Activated CD4-positive, CD25-positive, alpha-beta regulatory T cell treated with anti-CD3 and anti-CD28 coated beads, Interleukin-2, amount 50 U/mL, for 16 hours (primary cell): ENCODE measurements at places on chromosomes 16 and 17.

- DNase-seq: no peak
These were observed 638.2 kb upstream of the SOX9 start for GRCh38 chr17:71482625-71483024.

DNA sequence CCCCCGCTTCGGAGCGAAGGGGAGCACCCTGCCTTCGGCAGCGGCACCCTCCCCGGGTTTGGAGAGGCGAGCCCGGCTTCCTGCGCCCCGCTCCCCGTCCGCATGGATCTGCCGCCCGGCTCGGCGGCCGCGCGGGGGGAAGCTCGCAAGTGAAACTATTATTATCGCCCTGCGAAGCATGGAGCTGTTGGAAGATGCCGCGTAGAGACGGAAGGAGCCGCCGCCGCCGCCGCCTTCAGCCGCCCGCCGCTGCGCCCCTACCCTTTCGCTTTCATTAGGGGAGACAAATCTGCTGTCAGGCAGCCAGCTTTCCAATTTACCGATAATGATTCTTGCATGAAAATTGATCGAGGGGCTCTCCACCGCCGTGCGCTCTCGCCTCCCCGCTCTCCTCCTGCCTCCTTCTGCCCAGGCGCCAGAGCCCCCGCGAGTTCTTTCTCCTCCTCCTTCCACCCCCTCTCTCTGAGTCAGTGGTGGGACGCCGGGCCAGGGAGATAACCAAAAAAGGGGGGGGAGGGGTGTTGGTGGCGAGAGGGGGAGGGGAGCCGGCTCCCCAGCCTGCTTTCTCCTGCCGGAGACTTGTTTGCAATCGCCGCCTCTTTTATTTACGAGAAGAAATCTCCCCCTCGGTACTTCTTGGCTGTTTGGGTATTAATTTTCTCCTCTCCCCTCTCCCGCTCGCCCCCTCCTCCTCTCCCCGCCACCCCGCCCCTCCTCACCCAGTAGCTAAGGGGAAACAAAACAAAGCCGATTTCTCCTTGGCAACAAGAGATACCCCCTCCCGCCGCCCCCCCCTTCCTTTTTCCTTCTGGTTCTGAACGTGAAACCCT lies 58.0 kb upstream of the GSE1 start:
- peak; percentile 10 for DNase-seq

DNA sequence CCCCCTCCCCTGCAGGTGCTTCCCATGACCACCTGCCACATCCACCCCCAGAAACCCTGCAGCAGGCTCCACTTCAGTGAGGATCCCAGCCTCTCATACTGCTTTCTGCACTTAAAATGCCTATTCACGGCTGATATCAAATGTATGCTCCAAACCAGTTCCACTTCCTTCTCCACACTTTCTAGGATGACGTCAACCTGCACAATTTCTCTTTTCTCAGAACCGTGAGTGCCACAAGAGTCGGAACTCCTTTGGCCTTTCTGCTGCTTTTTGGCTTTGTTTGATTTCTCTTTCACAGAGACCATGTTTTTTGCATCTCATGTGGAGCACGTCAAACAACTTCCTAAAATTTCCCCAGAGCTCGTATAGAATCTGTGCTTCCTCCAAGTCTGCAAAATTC lies 378.8 kb upstream of the TNRC6C start:
- no peak for DNase-seq

GRCh38 chr17:73432624-73433190 lies 120.9 kb upstream of the CDC42EP4 start:
- DNase-seq: no peak

DNA sequence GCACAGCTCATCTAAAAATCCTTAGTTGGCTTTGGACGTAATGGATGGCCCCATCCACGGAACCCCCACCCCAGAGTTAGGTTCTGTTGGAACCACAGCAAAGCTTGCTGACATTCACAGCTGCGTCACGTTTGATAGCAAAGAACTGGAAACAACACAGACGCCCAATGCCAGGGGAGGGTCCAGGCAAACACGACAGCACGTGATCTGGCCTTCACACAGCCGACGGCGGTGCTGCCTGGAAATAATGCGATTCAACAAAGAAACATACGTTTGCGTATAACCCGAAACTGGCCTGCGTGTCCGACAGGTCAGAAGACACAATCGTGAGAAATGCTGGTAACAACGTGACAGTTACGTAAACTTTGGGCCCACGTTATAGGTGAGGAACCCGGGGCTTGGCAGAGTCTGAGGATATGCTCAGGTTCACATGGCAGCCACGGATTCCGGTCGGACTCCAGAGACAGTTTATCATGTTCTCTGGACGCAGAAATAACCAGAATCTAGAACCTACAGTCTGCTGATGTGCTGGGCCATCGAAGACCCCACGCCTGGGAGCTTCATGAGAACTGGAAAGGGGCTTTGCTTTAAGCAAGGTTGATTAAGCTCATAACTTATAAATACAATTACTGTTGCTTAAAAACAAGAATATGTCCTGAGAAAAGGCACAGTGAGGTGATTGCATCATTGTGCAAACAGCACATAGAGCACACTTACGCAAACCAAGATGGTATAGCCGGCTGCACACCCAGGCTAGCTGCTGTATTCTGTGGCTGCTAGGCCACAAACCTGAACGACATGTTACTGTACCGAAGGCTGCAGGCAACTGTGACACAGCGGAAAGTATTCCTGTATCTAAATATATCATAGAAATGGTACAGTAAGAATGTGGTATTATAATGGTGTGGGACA lies 70.4 kb downstream of the RPH3AL start:
- DNase-seq: no peak

DNA sequence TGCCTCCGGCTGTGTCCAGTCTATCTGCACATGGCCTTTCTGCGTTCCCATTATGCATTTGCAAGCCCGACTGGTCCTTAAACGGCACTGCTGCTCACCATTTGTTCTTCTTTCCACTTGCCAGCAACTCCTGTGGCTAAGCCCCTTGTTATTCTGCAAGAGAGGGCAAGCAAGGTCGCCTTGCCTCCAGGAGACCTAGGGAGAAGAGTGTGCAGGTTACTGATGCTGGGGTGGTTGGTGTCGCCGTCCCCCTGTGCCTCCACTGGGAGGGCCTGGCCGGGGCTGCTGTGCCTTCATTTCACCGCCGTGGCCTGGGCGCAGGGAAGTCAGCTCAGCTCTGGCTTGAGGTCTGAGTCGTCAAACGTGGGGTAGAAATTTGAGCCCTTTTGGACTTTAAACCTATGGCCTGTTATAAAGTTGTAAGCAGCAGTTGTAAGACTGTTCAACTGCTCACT lies 12.7 kb downstream of the SLC6A4 start:
- no peak for DNase-seq

GRCh38 chr17:72158895-72159885 lies 38.4 kb downstream of the SOX9 start:
- DNase-seq: no peak

GRCh38 chr16:14180481-14180944 lies 109.4 kb downstream of the MRTFB start:
- DNase-seq: no peak

- DNase-seq: no peak
These were observed 29.8 kb downstream of the NXN start for GRCh38 chr17:949623-950303.

GRCh38 chr17:64091116-64091515 lies 38.8 kb downstream of the ERN1 start:
- DNase-seq: no peak

- DNase-seq: no peak
These were observed 133.2 kb upstream of the SOX9 start for GRCh38 chr17:71987634-71988033.

DNA sequence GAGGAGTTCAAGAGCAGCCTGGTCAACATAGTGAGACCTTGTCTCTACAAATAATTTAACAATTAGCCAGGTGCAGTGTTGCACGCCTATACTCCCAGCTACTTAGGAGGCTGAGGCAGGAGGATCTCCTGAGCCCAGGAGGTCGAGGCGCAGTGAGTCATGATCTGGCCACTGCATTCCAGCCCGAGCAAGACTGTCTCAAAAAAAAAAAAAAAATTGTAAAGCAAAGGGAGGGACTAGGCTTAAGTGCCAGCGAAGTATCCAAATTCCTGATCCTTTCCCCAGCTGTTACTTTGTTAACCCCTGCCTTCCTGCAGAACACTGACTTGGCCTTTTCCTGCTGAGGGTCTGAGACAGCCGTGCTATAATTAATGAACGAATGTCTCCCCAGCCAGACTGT lies 2.7 kb downstream of the GDPD3 start:
- DNase-seq: no peak

- no peak for DNase-seq
These were observed 241.7 kb downstream of the SEC14L1 start for GRCh38 chr17:77382356-77382911.

DNA sequence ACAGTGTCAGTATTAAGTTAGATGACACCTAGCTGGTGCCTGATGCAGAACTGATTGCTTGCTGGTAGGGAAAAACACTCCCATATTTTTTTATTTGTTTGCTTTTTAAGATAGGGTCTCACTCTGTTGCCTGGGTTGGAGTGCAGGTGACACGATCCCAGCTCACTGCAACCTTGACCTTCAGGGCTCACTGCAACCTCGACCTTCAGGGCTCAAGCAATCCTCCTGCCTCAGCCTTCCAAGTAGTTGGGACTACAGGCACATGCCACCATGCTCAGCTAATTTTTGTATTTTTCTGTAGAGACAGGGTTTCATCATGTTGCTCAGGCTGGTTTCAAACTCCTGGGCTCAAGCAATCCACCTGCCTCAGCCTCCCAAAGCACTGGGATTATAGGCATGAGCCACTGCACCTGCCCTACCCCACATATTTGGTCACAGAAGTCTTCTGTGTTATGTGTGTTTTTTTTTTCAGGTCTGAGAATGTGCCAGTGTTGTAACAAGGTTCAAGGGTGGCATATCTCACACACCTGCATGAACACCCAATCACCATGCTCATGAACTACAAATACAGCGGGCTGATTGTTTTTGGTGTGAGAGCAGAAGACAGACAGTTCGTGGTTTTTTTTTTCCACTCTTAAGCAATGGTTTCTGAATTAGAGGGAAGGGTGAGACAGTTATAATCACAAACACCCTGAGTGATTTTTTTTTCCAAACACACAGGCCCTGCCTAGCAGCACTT lies 22.8 kb downstream of the SPAG9 start:
- no peak for DNase-seq

- no peak for DNase-seq
These were observed 8.0 kb downstream of the CDK5R1 start for GRCh38 chr17:32494621-32495358.

- DNase-seq: no peak
These were observed 8.3 kb downstream of the BANP start for GRCh38 chr16:87959391-87959990.

DNA sequence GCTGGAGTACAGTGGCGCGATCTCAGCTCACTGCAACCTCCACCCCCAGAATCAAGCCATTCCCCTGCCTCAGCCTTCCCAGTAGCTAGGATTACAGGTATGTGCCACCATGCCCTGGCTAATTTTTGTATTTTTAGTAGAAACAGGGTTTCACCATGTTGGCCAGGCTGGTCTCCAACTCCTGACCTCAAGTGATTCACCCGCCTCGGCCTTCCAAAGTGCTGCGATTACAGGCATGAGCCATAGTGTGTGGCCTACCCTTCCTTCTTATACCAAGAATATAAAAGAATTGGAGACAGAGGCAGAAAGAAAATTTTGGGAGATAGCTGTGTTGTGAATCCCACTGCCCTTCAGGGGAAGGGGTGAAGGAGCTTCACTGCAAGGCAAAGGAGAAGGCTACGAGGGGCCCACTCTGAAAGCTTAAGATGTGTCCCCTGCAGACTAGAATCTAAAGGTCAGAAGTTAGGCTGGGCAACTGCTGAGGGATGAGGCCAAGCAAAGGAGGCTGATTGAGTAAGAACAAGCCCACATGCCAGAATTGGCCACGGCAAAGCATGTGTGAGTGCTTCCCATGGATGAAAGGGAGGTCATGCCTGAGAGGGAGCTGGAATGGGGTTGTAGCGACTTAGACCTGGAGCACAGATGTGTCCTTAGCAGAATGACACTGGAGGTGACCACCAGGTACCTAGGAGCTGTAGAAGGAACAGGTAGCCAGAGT lies 8.4 kb upstream of the CRYBA1 start:
- no peak for DNase-seq

GRCh38 chr17:32277284-32277683 lies 11.7 kb downstream of the RHBDL3 start:
- no peak for DNase-seq

- DNase-seq: no peak
These were observed 3.6 kb downstream of the C17orf58 start for GRCh38 chr17:67992548-67993152.

GRCh38 chr16:57661510-57661909 lies 6.6 kb upstream of the ADGRG3 start:
- no peak for DNase-seq

- DNase-seq: no peak
These were observed 9.2 kb downstream of the KRT33B start for GRCh38 chr17:41360296-41360995.

- no peak for DNase-seq
These were observed 1631.0 kb downstream of the CDH8 start for GRCh38 chr16:60405286-60405685.

DNA sequence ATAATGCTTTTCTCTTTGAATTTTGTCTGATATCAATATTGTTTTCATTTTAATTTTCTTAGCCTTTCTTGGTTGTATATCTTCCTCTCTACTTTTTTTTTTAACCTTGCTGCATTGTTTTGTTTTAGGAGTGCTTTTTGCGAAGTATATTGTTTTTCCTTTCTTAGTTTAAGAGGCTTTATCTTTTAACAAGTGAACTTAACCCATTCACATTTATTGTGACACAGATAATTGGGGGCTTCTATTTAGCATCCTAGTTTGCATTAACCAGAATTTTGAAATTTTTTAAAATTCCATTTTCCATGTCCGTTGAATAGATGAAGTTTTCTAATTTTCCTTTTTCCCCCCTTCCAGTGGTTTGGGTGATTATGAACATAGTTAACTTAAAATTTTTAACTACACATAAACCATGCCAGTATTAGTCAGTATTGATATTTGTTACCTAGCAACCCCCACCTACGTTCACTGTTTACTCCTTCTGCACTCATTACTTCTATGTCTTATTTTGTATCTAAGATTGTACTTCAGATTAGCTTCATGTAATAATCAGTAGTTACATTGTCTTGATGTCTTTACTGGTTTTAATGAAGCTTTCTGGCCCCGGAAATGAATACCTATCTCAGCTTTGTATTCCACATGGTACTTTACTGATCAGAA lies 44.4 kb downstream of the TNRC6A start:
- no peak for DNase-seq

DNA sequence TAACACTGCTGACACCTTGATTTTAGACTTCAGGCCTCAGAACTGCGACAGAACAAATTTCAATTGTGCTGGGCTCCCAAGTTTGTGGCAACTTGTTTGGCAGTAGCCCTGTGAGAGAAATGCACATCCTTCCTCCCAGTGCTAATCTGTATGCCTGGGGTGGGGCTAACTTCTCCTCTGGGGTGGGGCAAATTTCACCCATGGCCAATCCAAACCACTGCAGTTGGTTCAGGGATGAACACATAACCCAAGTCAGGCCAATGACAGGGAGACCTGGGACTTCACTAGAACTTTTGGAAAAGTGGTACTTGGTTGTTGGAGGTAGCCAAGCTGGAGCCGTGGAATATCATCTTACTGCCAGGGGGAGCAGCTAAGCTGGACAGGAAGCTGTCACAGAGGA lies 56.3 kb downstream of the ABCC6 start:
- DNase-seq: no peak

GRCh38 chr16:56631832-56632155 lies 665 bp upstream of the MT1M start:
- DNase-seq: no peak

GRCh38 chr16:47045023-47045422 lies 71.5 kb upstream of the DNAJA2 start:
- DNase-seq: no peak

GRCh38 chr17:79607940-79608623 lies 2.8 kb downstream of the RBFOX3 start:
- DNase-seq: no peak

- DNase-seq: no peak
These were observed 1.5 kb downstream of the CD68 start for GRCh38 chr17:7580604-7581575.

GRCh38 chr16:85391769-85392583 lies 221.1 kb upstream of the GSE1 start:
- no peak for DNase-seq
